IPS DF 6.9 (cell line): ENCODE measurements at places on chromosomes 6 and 20.
A peak's percentile ranks its signal among the peaks of the same experiment; 100 is the strongest.

DNA sequence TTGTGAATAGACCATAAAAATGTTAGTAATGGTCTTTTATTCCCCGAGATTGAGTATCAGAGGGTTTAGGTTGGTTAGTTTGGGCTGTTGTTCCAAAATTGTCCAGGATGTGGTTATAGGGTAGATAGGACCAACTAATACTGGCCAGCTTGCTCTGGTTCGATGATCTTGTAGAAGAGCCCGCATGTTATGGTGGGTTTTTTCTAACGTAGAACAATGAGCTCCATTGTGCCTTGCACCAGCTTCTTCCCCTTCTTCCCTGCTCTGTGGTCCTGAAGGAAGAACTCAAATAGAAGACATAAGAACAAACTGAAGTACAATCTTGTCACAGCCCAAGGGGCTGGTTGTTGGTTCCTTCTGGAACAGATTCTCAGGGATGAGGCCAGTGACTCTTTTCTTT lies 70.5 kb downstream of the RREB1 start:
- no peak for DNase-seq

DNA sequence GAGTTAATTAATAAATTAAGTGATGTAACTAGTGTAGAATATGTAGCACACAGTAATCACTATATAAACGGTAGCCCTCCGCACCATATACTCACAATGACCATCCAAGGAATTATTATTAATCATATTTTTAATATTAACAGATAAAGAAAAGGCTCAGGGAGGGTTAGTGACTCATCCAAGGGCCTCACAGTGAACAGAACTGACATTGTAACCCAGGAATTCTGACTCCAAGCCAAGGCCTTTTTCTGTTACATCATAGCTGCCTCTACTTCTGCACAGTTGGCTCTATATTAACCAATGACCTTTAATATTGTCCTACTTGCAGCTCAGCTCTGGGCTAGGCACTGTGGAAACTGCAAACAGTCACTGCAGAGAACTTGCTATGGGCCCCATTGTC lies 117.5 kb upstream of the SIRPG start:
- no peak for DNase-seq

- DNase-seq = no peak
Measured at GRCh38 chr6:34340906-34341480, 51.5 kb downstream of the NUDT3 start.

DNA sequence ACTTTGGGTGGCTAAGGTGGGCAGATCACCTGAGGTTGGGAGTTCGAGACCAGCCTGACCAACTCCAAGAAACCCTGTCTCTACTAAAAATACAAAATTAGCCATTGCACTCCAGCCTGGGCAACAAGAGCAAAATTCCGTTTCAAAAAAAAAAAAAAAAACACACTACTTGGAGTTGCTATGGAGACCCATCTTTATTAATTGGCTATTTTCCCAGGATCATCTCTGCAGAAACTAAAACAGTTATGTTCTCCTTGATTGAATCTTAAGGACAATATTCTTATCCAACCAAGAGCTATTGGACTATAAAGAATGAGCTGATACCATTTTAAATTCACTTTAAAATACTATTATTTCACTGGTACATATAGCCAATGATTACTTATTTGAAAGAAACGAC lies 14.7 kb downstream of the AKIRIN2 start:
- no peak for DNase-seq

DNA sequence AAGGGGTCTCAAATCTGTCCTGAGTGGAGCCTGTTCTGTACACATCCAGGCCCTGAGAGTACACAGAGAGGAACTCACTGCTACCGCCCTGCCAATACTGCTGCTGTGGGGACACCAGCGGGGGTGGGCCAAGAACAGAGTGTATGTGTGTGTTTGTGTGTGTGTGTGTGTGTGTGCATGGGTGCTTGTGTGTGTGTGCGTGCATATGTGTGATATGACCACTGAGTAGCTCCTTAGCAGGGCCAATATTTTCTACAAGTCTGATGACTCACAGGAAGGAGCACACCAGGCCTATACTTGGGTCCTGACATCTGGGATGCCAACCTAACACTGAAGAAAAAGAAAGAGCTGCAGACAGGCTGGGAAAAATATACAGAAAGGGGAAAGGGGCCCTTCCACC lies 1.4 kb downstream of the RAET1E start:
- no peak for DNase-seq

DNA sequence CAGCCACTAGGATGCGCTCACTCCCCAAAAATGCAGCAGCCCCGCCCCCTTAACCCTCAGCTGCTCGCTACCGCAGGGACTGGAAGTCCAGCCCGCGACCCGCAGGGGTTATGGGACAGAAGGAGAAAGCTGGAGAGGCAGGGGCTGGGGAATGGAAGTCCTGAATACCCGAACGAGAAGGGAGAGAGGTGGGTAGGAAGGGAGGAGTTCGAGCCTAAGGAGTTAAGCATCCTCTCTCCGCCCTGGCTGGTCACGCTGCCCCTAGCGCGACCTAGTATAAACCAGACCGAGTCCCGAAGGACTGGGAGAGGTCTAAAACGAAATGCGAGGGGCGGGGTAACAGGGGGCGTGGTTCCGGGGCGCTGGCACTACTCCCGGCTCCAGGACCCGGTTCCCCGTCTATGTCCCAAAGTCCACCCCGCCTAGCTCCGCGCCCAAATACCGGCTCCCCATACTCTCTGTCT lies 448 bp upstream of the DDAH2 start:
- no peak for DNase-seq

GRCh38 chr20:50982363-50982762 lies 23.7 kb downstream of the MOCS3 start:
- no peak for DNase-seq

DNA sequence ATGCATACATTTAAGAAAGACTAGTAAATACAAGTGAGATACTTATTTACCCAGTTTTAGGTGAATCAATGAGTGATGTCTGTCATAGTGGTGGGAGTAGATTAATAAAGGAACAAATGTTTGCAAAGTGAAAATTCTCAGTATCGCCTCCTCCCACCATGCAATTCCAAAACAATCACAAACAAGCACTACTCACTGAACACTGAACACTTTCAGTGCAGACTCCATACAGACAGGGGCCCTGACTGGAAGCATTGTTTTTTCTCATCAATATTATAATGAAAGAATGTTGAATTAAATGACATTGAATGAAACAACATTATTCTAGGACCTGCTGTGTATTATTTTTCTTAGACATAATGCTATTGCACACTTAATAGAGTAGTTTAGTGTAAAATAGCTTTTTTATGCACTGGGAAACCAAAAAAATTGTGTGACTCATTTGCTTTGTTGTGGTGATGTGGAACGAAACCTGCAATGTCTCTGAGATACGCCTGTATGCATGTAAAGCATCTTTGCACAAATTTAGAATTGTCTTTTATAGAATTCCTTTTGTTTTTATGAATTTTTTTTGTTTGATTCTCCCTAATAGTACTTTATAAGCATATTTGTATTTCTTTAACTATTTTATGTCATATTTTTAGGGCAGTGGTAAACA lies 317.5 kb downstream of the UTRN start:
- DNase-seq = no peak

DNA sequence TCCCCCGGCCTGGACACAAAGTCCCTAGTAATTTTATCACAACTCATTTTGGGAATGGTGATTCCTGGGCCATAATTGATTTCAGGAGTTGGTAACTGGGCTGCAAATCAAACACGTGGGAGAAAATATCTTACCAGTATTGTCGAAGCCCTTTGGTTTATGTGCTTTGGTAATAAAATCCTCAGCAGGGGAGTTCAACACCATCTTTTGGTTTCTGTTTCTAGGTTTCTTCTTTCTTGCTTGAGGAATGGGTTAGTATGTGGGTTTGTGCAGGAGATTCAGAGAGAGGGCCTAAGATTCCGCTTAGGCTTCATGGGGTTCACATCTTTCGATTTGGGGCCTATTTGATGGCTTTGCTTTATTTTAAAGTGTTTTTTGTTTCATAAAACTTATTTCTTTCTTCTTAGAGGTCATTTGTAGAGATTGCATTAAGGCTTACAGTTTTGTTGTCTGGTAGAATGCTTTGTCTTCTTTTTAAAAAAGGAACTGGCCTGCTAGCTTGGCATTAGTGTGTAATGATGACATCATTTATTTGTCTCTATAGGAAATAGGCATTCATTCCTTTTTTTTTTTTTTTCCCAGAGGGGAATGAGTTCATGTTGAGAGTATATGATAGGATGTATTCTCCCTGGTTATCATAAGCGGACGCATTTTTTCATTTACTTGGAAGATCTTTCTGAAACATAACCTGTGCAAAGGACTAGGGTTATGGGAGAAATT lies 45.8 kb downstream of the CYP24A1 start:
- DNase-seq = no peak

GRCh38 chr6:14456941-14457340 lies 339.4 kb downstream of the CD83 start:
- DNase-seq = no peak

DNA sequence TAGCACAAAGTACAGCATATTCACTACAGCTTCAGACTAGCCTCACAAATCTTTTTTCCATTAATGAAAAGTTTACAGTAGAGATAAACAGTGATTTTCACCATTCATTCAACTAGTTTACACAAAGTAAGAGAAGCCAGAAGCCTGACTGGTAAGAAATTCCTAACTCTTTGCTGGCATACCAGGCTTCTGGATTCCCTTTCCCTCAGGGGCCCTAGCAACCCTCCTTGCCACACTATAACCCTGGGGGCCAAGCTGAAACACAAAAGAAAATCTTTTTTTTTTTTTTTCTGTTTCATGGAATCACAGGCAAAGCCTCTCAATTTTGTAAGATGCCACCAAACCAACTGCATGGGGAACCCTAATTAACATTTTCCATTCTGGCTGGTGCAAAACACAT lies 28.9 kb upstream of the HMGN3 start:
- DNase-seq = no peak

DNA sequence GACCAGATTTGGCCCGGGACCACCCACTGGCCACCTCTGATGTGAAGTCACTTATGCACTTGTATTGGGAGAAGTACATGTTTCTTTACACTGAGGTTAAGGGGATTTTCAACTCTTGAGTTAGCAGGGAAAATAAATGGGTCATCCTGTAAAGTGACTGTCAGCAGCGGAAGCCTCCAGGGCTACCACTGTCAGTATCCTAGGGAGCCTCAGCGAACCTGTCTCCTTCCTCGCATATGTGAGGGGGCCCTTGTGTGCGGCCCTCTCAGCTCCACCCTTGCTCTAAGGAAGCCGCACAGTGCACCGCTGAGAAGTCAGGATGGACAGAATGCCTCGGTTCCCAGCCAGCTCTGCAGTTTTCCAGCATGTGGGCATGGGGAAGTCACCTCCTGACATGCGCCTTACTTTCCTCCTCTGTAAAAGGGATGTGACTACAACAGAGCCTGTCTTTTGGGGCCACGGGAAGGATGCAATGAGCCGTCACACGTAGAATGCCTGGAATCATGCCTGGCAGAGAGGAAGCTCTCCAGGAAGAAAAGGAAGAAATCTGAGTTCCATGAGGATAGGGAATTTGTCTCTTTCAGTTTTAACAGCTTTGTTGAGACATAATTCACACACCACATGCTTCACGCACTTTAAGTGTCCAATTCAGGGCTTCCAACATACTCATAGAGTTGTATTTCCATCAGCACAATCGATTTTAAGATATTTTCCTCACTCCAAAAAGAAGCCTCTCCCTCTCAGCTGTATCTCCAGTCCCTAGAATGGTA lies 115.4 kb downstream of the SYCP2 start:
- DNase-seq = no peak

DNA sequence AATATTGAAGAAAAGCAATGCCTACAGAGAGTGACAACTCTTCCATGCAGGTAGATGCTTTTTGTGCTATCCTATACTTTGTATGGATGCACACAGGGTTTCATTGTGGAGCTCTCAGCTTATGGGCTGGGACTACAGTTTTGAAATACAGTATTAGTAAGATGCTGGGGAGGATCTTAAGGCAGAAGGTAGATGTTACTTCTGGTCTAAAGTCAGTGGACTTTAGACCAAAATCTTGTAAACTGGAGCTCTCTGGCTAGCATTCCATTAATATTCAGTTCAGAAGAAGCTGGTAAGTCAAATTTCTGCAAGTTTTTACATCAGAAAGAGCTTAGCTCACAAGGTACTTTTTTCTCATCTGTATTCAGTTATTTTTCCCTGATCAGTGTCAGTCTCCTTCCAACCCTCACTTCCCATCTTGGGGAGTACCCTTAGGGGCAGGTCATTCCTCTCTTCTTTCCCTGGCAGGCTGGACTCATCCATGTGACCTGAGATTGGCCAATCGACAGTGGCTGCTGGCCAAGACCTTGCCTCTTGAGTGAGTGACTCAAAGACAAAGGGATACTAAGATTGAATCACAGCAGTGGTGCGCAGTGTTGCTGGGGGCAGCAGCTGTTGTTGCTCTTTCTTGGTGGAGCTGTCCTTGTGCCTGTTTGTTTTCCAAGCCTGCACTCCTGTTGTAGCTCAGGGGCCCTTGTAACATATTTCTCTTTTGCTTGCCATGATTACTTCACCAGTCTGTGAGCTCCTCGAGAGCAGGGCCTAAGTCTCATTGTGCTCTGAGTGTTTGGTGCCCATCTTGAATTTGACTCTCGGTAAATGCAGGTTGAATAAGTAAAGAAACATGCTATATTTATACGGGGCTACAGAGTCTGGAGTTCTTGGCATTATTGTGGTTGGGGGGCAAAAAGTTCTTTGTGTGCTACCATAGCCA lies 2.8 kb upstream of the PHF20 start:
- peak; percentile 74 for DNase-seq

DNA sequence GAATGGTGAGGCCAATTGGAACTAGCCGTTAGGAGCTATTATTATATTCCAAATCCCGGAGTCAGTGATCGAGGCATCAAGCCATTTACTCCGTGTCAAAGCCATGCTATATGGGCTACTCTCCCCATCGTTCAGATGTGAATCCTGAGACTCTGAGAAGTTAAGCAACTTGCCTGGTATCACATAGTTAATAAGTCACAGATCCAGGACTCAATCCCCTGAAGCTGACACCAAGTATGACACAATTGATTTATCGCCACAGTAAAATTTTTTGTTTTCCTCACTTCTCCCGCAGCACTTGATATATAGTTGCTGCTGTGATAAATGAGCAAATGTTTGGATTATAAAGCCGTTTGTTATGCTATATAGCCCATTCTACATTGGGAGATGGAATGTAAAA lies 50.8 kb upstream of the TSHZ2 start:
- DNase-seq = no peak

DNA sequence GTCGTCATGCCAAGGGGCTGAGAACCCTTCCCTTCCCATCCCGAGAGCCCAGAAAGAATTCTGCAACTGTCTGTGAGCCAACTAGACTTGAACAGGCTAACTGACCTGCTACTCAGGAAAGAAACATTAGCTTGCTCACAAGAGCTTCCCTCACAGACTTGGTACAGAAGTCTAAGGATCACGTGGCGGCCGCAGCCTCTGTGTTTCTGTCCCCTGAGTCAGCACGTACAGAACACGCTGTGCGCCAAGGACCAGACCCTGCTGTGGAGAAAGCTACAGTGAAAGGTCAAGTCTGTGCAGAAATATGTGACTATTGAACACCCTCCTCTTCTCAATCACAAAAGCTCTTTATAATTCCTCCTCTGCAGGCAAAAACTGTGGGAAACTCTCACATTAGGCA lies 151.3 kb upstream of the QKI start:
- DNase-seq = no peak

GRCh38 chr6:108574457-108575141 lies 13.9 kb downstream of the FOXO3 start:
- DNase-seq = no peak
